ENCODE measurements at places on chromosomes 11 and 22.

- no peak for DNase-seq
Observed at GRCh38 chr11:10908215-10908951, 50.5 kb upstream of the ZBED5 start.

GRCh38 chr11:104343578-104343977, 179.6 kb upstream of the PDGFD start:
- DNase-seq: no peak

GRCh38 chr11:68146010-68146540, 24.9 kb upstream of the CHKA start:
- DNase-seq: no peak

DNA sequence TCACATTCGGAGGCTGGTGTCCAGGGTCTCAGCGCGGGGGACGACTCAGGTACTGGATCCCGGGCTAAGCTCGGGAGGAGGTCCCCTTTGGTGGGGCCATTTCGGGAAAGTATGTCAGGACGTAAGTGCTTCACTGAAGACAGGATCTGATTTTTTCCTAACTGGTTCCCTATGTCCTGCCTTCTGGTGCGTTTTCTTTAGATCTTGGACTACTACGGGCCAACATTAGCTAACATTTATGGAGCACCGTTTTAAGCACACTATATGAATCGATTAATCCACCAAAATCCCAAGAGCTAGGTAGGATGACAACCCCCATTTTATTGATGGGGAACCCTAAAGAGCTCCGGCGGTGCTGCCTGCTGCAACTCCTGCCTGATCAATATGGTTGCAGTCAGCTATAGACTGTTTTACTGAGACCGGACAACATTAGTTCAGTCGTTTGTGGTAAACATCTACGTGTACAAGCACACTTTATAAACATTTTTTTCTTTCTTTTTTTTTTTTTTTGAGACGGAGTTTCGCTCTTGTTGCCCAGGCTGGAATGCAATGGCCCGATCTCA, 17.0 kb upstream of the WDR74 start:
- no peak for DNase-seq

GRCh38 chr11:12668166-12668565, 6.1 kb upstream of the TEAD1 start:
- DNase-seq: no peak

- no peak for DNase-seq
Observed at GRCh38 chr11:14237444-14237961, 121.5 kb downstream of the RRAS2 start.

DNA sequence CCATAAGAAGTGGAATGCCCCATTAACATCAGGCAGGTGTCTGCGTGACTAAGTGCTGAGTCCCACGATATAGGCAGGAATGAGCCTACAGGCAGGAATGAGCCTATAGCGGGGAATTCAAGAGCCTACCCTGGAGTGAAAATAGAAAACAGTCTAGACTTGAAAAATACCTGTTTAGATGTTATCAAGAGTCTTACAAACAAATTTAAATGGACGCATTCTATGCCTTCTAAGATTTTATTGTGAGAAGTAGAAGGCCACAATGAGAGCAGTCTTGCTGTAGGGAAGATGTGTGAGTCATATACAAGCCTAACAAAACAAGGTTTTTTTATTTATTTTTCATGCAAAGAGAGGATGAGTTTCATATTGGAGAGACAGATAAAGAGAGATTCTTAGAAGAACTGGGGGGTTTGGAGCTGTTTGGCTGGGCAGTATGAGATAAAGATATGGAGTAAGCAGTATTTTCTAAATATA, 200.8 kb upstream of the ZC3H12C start:
- DNase-seq: no peak

DNA sequence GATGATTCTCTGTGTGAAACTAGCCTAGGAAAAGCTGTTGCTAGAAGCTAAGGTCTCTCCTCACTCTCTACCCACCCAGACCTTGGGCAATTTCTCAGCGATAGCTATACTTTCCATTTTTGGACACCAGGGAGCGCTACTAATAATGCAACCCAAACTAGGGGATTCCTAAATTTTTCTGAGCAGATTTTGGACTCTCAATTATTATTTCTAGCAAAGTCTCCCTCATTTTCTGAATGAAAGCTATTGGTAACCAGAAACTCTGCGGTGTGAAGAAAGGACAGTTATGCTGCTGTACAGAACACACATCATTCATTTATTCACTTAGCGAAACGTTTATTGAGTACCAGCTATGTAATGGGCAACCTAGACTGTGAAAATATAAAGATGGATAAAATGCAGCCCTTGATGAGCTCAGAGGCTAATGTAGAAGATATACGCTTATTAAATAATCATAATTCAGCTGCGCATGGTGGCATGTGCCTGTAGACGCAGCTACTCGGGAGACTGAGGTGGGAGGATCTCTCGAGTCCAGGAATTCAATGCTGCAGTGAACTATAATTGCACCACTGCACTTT, 6.1 kb upstream of the STIM1 start:
- no peak for DNase-seq

DNA sequence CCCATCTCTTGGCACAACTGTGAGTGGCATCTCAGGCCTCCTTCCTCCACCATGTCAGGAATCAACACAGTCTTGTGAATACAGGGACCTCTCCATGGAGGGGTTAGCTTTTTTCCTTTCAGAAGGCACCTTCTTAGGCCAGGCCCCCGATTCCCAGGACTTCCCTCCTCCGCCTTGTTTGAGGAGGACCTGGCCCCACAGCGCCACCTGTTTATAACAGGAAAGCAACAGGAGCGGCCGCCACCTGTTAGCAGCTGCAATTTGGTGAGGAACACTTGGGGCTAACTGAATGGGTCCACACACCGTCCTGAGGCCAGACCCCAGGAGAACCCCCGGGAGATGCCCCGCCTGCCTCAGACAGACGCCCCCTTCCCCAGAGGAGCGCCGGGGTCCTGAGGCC, 3.8 kb upstream of the PKP3 start:
- DNase-seq: no peak

DNA sequence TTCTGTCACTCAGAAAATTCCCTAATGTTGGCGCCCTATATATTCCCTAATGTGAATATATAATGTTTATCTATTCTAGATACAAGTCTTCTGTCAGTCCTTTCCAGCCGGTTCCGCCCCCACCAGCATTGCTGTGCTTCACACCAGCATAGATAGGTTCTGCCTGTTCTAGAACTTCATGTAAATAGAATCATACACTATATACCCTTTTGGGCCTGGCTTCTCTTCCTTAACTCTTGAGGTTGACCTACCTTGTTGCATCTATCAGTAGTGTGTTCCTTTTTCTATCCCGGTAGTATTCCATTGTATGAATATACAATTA, 34.6 kb downstream of the OTOG start:
- DNase-seq: no peak

DNA sequence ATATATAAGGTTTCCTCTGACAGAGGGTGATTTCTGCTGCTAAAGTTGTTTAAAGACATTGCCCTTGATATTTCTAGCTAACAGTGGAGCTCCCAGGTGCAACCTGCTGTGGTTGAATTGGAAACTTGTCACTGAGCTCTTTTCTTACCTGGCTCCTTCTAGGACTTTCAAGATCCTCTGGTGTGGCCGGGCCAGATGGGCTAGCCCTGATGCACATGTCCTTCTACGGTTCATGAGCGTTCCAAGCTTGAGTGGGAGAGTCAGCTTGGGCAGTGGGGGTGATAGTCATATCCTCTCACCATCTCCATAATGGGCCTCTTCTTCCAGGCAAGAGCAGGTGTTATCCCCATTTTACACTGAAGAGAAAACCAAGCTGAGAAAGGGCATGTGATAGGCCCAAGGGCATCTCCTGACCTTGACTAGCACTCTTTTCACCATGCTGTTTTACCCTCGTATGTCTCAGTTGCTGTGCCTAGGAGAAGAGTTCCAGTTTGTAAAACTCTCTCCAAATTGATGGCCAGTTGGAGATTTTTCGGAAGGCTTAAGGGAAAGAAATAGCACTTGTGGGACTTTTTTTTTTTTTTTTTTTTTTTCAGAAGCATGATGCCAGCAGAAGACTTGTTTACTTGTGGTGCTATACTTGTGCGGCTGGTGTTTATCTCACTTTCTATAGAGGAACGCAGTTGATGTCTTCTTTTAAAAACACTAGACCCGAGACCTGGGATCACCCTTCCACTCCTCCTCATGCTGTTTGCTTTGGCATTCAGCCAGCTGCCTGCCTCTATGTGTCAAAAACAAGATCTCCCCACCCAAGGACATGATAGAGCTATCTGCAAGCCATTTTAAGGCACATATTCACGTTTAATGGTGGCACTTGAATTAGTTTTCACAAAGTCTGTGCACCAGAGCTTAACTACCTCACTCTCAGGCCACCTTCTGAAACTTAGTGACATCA, 32.6 kb downstream of the TEAD1 start:
- no peak for DNase-seq

DNA sequence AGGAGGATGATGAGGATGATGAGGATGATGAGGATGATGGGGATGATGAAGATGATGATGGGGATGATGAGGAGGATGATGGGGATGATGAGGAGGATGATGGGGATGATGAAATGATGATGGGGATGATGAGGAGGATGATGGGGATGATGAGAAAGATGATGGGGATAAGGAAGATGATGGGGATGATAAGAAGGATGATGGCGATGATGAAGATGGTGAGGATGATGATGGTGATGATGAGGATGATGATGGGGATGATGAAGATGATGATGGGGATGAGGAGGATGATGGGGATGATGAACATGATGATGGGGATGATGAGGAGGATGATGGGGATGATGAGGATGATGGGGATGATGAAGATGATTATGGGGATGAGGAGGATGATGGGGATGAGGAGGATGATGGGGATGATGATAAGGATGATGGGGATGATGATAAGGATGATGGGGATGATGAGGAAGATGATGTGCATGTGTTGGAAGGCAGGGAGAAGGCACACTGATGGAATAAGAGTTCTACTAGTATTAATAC, 78.9 kb upstream of the MTMR2 start:
- DNase-seq: no peak

- DNase-seq: no peak
Observed at GRCh38 chr22:22369964-22370270, 125.3 kb downstream of the VPREB1 start.

- no peak for DNase-seq
Observed at GRCh38 chr11:96154802-96155520, 188.0 kb downstream of the MAML2 start.

DNA sequence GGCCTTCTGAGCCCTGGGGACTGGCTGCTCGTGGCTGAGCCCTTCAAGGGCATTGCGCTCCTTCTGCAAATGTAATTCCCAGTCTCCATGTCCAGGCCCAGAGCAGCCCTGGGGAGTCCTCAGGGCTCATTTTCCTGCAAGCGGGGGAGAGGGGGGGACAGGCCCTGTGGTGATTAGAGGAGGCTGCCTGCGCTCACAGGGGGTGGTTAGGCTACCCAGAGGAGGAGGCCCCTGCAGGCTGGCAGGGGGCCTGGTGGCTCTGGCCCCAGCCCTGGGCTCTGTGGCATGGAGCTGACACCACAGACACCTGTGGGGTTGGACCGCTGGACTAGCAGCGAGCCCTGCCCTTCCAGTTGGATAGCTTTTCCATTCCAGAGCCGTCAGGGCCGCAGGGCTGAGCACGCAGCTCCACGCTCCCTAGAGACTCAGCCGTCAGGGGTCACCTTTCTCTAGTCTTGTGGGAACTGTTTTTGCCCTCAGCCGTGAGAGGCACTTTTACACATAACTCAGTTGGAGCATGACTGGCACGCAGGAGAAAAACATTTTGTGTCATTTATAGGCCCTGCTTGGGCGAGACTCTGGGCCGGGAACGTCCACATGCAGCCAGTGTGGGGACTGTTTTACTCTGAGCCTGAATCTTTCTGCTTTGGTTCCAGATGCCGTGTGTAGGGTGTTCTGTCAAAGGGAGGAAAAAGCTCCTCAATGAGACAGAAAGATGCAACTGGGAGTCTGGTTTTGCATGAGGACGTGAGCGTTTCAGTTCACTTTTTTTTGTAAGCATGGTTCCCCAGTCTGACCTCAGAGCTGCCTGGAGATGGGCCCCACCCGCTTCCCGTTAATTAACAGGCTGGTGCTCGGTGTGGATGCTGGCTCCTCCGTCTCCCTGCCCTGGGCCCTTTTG, 58.1 kb downstream of the LRP5 start:
- no peak for DNase-seq

GRCh38 chr11:111829185-111829968, 42.0 kb downstream of the ALG9 start:
- DNase-seq: no peak

DNA sequence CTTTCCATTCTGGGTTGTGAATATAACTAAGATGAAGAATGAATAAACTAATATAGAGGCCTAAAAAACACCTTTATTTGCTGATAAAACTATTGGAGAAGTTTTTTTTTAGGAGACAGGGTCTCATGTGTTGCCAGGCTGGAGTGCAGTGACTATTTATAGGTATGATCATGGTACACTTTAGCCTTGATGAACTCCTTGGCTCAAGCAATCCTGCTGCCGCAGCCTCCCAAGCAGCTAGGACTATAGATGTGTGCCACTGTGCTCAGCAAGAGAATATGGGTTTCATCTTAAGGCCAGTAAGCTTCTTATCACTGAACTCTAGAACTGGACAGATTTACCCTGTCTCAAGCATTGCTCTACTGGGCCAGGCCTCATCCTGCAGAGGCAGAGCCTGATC, 26.6 kb downstream of the CCDC90B start:
- DNase-seq: no peak

GRCh38 chr22:45686004-45686403, 14.4 kb downstream of the ATXN10 start:
- no peak for DNase-seq

- DNase-seq: no peak
Observed at GRCh38 chr11:108734956-108735559, 70.2 kb downstream of the DDX10 start.

- DNase-seq: no peak
Observed at GRCh38 chr11:91778758-91779157, 445.9 kb upstream of the FAT3 start.

DNA sequence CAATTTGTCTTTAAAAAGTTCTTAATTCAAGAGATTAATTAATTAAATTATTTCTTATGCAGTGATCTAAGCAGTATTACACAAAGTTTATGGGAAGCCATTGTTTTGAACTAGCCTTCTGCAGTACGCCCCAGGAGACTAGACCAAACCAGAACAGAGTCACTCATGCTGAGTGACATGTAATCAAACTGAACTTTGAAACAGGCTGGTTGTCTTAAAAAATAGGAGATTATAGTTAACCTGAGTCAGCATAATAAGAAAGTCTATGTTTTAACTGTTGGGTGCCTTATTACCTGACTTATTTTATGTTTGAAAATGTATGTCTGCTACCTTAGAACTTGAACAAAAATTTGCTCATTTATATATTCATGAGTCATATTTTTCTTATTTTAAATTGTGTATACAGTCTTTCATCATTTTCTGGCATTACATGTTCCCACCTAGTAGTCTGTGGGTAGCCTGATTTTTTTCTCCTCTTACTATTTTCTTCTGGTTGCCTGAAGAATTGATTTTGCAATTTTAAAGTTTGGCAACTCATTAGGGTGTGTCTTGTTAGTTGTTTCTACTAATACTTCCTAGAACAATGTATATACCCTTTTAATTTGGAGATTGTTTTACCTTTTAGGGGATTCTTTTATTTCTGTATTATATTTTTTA, 161.4 kb downstream of the AASDHPPT start:
- no peak for DNase-seq
